Calu3 (cell line): ENCODE measurements at places on chromosomes 2 and 18.

GRCh38 chr2:172829229-172829628, 93.6 kb downstream of the RAPGEF4 start:
- DNase-seq, result no peak

DNA sequence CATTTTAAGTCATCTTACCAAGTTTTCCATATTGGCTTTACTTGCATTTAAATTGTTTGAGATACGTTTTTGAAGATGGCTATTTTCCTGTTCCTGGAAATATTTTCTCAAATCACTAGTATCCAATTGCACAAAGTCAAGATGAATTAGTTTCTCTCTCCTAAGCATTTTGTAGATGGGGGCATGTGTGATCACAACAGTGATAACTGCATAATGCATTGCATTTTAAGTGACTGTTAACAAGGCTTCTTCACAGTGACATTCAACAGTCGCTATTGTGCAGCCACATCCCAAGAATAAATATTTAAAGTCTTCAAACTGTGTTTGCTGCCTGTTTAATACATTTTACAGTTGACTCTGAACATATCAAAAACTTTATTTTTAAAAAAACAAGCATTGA, 694.2 kb upstream of the CDH7 start:
- DNase-seq, result no peak

GRCh38 chr18:69480460-69480859, 79.8 kb downstream of the DOK6 start:
- no peak for DNase-seq

DNA sequence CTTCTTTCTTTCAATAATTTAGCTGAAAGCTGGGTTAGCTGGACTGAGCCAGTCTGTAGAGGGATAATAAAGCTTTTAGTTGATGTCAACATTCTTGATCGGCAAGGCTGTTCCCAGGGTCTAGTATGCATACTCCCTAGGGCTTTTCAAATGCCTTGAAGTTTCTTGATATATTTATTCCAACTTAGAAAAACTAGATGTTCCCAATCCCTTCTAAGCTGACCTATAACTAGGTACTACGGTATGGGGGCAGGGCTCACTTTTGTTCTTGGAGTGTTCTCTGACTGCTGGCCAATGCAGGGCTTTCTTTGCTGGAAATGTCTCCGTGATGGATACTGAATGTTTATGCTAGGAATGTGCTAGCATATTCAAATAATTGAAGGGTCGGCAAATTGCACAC, 258.6 kb upstream of the TANK start:
- no peak for DNase-seq

GRCh38 chr2:111236025-111236424, 115.3 kb downstream of the BCL2L11 start:
- no peak for DNase-seq

DNA sequence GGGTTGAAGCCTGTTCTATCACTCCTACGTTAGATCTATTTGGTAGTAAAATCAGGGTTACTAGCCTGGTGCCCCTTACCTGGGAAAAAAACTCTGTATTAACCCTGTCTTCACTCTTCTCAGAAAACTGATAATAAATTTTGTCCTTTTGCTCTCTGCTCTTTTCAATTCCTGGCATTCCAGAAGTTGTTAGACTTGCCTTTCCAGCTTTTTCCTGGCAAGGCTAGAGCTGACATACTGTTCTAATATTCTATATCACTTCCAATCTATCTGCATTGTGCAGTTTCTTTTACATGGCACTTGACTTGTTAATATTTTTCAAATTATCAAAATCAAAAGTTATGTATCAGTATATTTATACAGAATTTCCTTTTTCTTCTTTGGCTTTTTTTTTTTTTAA, 162.2 kb downstream of the FIGN start:
- DNase-seq, result peak; percentile 27

- no peak for DNase-seq
Observed at GRCh38 chr2:205959521-205959920, 126.5 kb downstream of the INO80D start.

DNA sequence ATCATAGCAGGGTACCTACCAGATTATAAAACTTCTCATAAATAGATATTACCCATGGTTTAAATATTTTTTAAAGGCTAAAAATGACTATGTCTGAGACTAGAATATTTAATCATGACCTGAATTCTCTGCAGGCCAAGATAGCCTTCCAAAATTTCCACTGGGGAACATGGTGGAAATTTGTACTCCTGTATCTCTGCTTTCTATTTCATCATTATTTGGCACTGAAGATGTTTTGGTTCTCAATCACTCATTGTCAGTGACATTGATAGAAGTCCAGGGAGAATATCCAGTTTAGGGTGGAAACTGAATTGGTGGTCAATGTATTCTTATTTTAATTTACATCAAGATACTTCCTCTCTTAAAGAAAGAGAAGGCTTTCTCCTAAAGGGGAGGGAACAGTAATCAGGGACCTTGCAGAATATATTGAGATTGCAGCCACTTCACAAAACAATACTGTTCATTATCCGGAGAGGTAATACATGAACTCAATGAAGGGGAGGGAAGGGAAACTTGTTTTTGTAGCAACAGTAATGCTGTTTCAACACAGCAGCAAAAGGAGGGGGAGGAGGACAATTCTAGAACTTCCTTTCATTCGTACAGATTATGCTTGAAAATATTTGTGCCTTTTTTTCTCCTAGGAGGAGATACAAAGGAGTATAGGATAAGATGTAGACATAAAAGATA, 34.1 kb downstream of the EEF1B2 start:
- no peak for DNase-seq

- DNase-seq, result no peak
Observed at GRCh38 chr18:36706134-36706881, 122.5 kb downstream of the TPGS2 start.

- no peak for DNase-seq
Observed at GRCh38 chr2:33498291-33498956, 22.0 kb downstream of the RASGRP3 start.

DNA sequence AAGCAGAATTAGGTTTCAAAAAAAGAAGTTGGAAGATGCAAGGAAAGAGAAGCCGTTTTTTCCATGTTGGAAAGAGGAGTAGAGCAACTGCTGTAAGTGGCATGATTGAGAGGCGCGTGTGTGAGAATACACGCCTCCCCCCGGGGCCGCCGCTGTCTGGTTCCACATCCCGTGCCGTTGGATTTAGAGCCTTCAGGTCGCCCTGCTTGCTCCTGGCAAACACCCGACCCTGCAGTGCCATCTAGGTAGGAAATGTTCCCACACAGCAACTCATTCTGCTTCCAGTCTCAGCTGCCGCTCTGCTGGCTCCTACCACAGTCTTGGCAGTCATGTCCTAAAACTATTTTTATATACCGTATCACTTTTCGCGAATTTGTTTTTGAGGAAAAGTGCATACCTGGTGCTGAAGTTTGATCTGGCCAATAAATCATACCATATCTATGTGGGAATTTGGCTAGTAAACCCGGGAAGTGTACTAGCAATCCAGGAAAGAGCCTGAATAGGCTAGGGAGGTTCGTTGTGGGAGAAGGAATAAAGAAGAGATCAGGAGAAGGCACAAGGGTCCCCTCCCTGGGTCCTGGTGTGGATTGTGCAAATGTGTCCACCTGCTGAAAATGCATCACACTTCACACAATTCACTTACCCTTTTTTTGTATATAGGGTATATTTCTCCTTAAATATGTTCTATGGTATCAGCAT, 372.7 kb downstream of the FBXO15 start:
- no peak for DNase-seq

DNA sequence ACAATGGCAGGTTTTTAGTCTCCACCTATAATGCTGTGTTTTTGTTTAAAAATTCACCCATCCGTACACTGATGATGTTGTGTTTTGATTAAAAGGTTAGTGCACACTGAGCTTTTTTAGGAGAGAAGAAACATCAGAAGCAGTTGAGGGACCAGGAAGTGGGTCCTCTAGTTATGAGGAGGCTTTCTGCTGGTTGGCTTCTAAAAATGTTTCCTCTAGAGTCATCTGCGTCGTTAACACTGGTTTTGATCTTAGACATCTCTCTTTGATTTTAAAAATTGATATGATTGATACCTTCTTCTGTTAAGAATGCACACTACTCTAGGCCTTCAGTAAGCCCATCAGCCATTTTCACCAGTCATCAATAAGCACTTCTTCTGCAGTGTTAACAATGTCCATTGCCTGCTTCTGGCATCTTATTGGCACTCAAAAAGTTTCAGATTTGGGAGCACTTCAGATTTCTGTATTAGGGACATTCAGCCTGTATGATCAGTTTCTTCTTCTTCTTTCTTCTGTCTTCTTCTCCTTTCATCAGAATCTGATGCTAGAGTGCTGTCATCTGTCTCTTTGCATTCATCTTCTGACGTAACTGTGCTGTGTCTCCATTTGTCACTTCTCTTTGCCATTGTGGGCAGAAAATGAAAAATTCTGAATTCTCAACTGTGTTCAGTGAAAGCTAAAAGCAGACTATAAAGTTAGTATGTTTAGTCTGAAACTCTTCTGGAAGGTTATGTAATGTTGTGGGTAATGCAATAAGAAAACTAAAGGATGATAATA, 56.3 kb downstream of the PHLPP1 start:
- no peak for DNase-seq

GRCh38 chr2:105610576-105611332, 134.0 kb upstream of the NCK2 start:
- no peak for DNase-seq

DNA sequence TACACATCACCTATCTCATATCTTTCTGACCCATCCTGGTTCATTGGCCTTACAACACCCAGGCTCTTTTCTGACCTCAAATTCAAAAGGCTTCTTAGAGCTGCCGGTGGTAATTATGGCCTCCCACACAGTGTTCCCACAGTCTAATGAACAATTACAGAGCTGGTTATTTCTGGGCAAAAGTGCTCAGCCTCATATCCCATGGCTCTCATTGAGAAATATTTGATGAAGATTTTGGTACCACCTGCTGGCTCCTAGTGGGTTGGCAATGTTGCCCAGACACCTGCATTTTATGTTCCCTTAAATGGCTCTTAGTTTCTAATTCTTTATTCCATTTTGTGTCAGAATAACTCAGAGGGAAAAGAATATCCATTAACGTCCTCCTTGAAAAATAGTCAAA, 20.1 kb upstream of the SCYGR2 start:
- DNase-seq, result no peak

DNA sequence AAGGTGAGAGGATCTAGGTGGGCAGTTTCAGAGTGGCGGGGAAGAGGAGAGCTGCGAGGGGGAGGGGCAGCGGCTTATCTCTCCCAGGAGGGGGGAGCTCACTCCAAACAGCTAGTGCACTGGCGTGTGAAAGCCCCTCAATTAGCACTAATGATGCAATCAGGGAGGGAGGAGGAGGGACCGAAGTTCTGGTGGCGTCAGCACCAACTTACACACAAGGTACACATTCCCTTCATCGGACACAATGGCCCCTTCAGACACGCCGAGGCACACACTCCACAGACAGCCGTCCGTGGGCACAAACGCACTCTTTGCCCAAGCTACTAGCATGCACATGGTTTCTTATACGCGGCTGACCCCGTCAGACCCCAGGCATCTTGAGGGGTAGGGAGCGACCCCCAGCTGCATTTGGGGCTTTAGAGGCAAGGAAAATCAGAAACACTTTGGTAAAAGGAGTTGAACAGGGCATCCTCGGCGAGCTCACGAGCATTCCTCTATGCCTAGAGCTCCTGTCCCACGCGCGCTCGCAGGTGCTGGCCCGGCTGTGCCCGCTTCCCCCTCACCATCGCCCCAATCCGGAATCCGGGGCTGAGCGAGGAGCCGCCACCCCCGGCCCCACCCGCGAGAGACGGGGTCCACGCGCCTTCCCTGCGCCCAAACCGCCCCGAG, 868 bp upstream of the PKDCC start:
- no peak for DNase-seq

- DNase-seq, result no peak
Observed at GRCh38 chr2:5664278-5664681, 27.9 kb upstream of the SOX11 start.

DNA sequence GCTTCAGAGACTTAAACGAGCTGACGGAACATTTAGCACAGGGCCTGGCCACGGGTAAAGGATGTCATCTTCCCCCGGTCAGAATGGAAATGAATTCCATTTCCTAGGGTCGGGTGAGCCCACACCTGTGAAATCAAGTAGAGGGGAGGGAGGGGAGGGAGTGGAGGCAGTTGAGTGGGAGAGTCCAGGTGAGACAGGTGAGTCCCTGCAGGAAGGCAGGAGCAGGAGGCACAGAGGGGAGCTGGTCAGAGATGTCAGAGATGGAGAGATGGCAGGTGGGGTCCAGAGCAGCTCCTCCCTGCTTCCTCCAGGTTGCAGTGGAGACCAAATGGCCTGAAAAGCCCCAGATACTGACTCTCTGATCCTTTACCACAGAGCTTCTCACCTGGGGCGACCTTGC, 55.2 kb downstream of the SH3BP4 start:
- DNase-seq, result no peak

DNA sequence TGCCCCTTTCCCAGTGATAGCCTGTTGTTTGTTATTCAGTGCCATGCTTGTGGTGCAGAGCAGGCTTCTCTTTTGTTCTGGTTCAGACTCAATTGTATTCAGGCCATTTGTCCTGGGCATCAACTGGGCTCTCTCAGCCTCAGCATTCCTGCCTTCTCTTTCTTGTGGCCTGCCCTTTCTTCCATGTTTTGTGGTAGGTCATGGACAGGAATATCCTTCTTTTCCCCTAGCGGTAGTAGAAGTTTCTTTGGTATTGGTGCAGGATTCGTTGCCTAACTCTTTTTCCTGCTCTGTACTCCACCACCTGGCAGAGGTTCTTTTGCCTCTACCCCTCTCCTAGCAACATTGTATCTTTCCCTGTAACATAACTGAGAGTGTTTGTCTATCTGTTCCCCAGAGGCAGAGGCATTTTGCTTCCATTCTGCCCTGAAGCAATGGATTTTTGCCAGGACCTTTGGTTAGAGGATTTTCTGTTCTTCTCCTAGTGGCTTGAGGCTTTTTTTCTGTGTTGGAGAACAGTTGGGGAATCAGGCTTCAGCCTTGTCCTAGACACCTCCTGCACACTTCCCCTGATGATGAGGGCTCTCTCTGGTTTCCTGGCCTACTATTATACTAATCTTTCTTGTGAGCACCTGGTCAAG, 68.5 kb downstream of the NCOA1 start:
- DNase-seq, result no peak

GRCh38 chr18:58110398-58110797, 66.4 kb downstream of the NEDD4L start:
- no peak for DNase-seq

GRCh38 chr2:104844807-104845551, 8.9 kb upstream of the POU3F3 start:
- no peak for DNase-seq

- no peak for DNase-seq
Observed at GRCh38 chr2:71831193-71831577, 316.5 kb downstream of the CYP26B1 start.
